ENCODE measurements at places on chromosomes 6 and 20.

DNA sequence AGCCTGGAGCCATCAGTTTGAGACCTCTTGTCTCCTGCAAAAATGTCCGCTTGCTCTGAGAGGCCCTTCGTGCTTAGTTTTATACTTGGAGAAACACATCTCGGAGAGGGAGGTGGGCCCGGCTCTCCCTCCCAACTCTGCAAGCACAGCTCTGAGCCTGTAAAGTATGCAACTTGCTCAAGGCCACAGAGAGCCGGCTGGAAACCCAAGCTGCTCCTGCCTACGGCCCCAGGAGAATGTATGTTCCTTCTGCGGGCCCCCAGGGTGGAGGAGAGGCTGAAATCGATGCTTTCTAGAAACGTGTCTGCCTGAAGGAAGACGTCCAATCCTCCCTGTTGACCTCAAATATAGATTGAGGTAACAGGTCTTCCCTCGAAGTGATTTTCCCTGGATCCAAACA is 205.4 kb downstream of the PREX1 start:
- no peak for DNase-seq

- peak; percentile 30 for DNase-seq
These were observed 41.2 kb upstream of the DST start for GRCh38 chr6:56683882-56684281.

DNA sequence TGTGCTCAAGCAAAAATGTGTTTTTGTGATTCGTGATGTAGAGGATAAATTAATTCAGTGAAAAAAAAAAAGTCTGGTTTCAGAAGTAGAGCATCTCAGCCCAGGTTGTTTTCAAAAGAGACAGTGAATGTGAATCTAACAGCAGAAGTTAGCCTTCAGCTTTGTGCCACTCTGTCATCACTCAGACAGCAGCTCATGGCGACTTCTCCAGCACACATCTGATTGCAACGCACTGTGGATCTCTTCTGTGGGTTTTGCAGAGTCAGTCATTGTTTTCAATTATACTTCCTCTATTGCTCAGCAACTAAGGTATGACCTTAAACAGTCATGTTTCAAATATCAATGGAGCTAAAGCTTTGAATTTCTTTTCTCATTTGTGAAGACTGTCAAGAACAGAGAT is 335.5 kb upstream of the POU3F2 start:
- DNase-seq: no peak

- DNase-seq: no peak
These were observed 47.1 kb upstream of the FOXP4 start for GRCh38 chr6:41498968-41499599.

GRCh38 chr6:14983599-14984518 is 262.0 kb upstream of the JARID2 start:
- DNase-seq: no peak

GRCh38 chr20:43667341-43668132 is 623 bp downstream of the MYBL2 start:
- DNase-seq: peak; percentile 57

- no peak for DNase-seq
These were observed 46.4 kb downstream of the ATG5 start for GRCh38 chr6:106279179-106279578.

DNA sequence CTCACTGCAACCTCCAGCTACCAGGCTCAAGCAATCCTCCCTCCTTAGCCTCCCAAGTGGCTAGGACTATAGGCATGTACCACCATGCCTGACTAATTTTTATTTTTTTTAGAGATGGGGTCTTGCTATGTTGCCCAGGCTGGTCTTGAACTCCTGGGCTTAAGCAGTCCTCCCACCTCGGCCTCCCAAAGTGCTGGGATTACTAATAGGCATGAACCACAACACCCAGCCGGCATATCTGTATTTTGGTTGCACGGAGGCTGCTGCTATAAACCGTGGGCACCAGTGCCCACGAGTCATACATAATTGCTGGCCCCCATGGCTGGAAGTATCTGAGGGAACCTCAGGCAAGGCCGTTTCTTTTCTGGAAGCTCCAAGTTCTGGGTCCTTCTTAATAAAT is 18.3 kb upstream of the ADRM1 start:
- no peak for DNase-seq

- peak; percentile 83 for DNase-seq
These were observed 50.5 kb upstream of the ASIP start for GRCh38 chr20:34190679-34191090.

DNA sequence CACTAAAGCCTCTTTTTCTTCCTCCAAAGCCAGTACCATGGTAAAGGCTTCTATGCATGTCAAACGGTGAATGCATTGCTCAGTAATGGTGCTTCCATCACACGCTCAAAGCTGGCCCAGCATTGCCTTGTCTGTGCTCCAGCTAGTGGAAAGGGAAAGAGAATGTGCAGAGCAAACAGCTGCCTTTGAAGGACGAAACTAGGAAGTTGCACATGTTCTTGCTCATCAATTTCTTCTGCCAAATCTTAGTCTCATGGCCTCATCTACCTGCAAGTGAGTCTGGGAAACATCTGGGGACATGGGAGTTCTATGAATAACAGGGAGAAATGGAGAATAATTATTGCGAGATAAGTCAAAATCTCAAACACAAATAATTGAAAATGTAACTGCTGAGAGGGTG is 216.5 kb upstream of the SSTR4 start:
- DNase-seq: no peak

DNA sequence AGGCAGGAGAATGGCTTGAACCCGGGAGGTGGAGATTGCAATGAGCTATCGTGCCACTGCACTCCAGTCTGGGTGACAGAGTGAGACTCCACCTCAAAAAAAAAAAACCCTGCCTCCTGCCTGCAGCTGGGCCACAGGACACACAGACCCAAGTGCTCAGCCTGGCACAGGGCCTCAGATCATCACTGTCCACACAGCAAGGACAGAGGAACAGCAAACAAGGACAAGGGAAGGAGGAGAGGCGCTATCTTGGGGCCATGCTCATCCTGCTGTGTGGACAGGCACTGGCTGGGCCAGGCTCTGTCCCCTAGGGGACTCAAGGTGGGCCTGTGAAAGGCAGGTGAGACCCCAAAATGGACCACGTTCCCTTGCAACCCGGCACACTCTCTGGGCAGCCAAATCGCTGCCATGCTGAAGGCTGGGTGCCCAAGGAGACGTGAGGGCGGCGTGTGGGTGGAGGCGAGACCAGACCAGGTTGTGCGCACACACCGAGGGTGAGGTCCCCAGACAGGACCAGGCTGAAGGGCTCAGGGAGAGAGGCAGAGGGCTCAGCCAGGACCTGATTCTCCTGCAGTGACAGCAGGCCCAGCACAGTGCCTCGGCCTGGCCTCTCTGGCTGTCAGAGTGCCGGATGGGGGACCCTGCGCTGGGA is 9.1 kb downstream of the UCKL1 start:
- DNase-seq: no peak

GRCh38 chr6:122657601-122658000 is 47.4 kb downstream of the PKIB start:
- no peak for DNase-seq

DNA sequence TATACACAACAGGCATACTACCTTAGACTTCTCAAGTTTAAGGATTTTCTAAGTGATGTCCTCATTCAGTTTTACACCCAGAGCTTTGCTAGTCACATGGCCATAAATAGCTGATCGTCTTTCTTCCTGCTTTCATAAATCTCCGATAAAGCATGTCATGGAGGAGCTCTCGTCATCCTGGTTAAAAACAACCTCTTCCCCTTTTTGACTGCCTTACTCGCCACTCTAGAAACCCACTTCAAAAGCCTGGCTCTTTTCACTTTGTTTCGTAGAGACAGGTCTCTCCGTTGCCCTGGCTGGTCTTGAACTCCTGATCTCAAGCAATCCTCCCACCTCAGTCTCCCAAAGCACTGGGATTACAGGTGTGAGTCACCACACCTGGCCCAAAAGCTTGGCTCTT is 67.0 kb upstream of the SMIM29 start:
- no peak for DNase-seq

DNA sequence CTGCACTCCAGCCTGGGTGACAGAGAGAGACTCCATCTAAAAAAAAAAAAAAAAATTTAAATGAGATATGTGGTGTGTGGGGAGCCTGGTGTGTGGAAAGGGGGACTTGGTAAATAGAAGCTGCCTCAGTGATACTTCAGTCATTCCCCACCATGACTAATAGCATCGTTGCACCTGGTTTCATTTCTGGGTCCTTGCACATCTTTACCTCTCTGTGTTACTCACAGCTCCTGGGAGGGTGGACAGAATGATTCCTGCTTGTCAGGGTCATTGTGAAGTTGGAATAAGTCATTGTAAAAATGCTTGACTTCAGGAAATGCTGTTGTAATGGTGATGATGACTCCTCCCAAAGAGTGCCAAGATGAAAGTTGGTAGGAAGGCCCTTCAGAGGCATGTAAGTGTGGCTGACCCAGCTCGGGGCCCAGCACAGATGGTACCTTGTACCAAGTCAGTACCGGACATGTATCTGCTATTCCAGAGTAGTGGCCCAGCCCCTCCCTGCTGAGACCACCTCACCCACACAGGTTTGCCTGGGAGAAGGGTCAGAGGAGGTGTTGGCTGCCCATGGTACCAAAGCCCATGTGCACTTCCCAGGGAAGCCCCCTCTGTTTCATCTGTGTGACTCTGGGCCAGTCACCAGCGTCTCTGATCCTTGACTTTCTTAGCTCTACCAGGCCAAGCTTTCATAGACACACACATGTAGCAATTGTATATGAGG is 48.4 kb downstream of the PLAGL2 start:
- no peak for DNase-seq

DNA sequence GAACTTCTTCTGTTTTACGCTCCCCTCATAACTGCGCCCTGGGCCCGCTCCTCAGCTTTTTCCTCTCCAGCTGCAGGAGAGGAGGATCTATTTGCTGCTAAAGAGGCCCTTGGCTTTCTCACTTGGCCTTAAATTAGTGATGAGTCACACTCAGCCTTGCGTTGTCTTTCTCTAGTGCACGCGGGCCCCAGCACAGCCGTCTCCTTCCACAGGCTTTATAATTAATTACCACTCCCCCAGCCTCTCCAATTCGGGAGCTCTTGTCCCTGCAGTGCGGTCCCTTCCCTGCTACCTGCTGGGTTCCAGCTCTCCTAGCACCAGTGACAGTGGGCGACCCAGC is 25.2 kb downstream of the PACSIN1 start:
- peak; percentile 66 for DNase-seq

DNA sequence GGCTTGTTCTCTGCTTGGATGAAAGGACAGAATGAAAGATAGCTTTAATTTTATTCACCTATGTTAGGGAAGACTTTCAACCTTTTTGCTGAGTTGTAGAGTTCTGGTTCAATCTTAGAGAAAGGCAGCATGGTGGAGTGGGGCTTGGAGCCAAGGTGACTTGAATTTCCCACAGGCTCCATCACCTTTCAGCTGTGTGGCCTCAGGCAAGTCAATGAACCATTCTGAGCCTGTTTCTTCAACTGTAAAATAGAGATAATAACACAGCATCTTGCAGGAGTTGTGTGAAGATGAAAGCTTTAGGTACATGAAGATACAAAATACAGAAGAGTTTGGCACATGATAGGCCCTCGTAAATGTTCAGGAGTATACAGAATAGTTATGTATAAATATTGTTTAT is 19.1 kb upstream of the DTNBP1 start:
- DNase-seq: no peak

Data from femur (tissue), 1 donor.